Stimulated activated CD4-positive, alpha-beta T cell treated with anti-CD3 and anti-CD28 coated beads, Interleukin-1b, Interleukin-23, amount 100 ng/mL, for 24 hours (primary cell): ENCODE measurements at places on chromosomes 4 and X.

- no peak for DNase-seq
Measured at GRCh38 chr4:114727461-114727860, 128.9 kb downstream of the UGT8 start.

DNA sequence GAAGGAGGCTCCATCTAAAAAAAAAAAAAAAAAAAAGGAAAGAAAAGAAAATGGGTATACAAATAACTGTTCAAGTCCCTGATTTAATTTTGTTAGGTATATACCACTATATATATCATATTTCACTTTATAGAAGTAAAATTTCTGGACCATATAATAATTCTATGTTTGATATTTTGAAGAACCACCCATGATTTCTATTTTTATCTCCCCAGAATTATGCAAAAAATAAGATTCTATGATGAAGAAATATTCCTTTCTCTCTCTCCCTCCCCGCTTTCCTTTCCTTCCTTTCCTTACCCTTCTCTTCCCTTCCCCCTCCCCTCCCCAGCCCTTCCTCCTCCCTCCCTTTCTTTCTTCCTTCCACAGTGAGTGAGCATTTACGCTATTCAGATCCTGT lies 337.5 kb upstream of the SPANXN4 start:
- DNase-seq = no peak

DNA sequence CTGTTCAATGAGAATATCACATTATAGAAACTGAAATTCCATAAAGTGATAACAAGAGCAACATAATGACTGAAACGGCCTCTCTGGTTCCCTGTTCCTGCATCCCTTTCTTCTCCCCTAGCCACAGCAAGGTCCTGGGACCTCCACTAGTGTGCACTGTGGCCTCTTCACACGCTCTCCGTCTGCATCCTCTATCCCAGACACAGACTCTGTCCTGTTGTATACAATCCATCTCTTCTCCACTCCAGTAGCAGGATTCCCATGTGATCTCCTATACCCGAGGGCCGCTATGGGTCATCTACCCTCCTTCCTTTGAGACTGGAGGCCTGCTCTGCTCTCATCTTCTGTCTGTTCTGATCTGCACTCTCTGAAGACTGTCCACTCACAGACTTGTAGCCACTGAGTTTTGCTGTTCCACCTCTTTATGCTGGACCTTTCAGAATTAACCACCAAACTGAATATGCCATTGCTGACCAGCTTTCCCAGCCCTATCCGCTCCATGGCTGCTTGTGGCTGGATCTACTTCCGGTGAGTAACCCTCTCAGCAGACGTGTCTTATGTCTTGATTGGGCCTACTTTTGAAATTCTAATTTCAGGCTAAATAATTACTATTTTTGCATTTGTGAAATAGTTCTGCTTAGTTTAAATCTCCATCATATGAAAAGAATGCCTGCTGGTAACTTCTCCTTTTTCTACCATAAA lies 105.1 kb upstream of the NAP1L5 start:
- no peak for DNase-seq

DNA sequence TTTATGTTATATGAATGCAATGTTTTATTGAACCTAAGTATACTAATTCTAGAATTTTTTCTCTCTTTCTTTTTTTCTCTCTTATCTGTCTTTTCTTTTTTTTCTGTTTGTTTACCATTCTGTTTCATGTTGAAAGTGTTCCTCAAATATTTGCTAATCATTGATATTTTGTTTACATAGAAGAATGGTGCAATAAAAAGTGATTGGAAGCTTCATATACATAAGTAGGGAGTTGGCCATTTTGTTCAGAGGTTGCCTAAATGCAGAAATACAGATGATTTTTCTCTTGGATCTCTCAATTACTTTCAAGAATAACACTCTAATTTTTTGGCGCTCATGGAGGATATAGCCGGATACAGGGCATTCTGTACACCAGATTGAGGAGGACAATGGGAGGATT lies 5.7 kb upstream of the SERTM2 start:
- DNase-seq = no peak

GRCh38 chr4:82423245-82424054 lies 6.8 kb downstream of the HNRNPDL start:
- no peak for DNase-seq

DNA sequence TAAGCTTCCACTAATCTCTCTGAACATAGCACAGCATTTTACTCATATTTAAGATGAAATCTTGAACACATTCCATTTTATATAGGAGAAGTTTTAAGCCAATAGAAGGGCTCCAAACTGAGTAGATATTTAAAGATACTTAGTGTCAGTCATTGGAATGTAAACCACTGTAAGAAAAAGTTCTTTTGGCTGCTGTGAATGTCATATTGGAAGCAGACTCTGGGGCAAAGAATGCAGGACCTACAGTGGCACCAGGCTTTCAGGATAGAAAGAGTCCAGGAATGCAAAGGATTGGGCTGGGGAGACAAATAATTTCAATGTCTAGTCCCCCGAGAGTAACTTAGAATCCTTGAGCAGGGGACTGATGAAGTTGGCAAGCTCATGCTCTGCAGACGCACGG lies 1047.7 kb downstream of the STIM2 start:
- no peak for DNase-seq

DNA sequence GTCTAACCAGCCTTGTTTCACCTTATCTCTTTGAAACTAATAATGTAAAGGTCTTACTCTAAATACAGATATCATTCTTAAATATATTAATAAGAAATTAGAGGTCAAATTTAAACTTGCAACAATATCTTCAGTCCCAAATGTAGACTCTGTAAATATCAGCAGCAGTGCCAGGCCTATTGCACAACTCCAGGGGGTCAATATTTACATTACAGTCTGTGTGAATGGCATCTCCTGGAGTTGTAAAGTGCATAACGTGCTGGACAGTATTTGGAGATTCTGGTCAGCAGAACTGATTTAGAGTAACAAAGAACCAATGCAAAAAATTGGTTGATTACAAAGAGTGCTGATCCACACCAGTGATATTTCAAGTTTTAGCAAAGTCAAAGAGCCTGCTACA lies 1225.9 kb downstream of the PCDH19 start:
- DNase-seq = no peak

GRCh38 chrX:13791559-13791958 lies 25.3 kb downstream of the GPM6B start:
- DNase-seq = no peak

GRCh38 chrX:46620505-46620904 lies 46.9 kb downstream of the CHST7 start:
- no peak for DNase-seq

GRCh38 chr4:3305610-3306371 lies 13.0 kb downstream of the RGS12 start:
- DNase-seq = no peak

DNA sequence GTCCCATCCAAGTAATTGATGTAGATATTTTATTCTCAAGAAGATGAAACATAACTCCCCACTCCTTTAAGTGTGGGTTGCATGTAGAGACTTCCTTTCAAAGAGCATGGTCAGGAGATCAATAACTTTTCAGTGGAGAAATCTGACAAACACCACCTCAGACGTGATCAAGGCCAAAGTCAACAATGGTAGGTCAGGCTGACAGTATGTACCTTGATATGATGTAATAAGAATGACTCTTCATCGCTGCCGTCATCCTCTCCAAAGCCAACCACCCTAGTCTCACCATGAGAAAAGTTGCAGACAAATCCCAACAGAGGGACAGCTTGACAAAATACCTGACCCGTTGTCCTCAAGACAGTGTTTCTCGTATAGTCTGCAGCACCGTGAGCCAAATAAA lies 67.3 kb upstream of the DHRSX start:
- DNase-seq = no peak

DNA sequence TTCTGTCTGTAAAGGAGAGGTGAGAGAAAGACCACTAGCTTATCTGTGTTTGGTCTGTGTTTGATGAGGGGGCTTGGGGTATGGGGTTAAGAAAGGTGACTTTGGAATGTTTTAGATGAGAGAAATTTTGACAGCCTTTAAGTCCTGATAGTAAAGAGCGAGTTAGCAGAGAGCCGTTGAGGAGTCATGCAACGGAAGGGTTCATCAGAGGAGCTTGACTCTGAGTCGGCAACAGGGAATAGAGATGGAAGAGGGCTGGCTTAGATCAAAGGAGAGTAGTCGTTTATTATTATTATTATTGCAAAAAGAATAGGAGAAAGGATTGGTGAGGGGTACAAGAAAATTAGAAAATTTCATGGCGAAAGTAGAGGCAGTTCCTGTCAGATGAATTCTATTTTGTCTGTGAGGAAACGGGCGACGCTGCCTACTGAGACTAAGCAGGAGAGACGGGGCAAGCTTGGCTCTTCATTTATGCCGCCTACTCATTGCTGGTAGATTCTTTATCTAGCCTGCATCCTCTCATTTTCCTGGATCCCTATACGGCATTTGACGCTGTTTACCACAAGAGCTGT lies 473 bp upstream of the VAMP7 start:
- no peak for DNase-seq

GRCh38 chr4:148205476-148205875 lies 236.7 kb downstream of the NR3C2 start:
- DNase-seq = no peak

DNA sequence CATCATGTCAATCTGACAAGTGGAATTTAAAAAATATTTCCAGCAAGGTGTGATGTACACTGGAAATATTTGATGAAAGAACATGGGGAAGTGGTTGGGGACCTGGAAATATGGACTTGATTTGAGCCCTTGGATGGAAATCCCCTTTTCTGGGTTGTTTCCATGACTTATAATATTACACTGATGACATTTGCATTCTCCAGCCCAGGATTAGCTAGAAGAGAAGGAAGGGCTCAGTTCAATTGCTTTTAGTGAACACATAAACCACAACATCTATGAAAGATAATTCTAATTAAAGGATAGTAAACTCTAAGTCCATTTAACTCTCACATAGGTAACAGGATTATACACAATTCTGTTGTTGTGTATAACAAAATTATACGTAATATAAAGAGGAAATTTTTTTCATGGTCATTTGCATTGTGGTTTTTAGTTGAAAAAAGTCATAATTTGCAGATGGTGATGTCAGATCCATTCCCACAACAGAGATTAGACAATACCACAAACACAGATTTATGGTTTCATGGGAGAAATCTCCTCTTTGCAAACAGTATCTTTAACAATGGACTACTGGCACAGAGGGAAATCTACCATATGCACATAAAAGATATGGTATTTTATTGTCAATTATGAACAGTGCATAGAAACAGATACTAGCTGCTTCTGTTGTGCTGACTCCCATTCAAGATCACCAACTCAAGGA lies 126.5 kb downstream of the DKK2 start:
- DNase-seq = no peak

- DNase-seq = no peak
Measured at GRCh38 chr4:174496631-174497432, 25.5 kb downstream of the HPGD start.

DNA sequence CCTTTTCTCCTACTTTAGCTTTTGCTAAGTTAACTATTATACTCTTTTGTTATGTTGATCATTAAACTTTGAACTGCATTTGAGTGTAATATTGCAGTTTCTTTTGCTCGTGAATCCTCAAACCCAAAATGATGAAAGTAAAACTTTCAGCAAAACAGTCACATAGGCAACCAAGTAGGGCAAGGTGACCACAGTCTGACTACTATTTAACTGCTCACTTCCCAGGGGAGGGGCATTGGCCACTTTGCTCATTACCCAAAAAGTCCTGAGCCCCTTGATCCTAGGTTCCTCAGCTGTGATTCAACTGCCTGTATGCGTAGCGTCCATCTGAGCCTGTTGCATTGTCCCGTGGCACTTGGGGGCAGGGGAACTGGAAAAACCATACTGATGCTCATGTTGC lies 17.0 kb downstream of the RBMX2 start:
- no peak for DNase-seq

DNA sequence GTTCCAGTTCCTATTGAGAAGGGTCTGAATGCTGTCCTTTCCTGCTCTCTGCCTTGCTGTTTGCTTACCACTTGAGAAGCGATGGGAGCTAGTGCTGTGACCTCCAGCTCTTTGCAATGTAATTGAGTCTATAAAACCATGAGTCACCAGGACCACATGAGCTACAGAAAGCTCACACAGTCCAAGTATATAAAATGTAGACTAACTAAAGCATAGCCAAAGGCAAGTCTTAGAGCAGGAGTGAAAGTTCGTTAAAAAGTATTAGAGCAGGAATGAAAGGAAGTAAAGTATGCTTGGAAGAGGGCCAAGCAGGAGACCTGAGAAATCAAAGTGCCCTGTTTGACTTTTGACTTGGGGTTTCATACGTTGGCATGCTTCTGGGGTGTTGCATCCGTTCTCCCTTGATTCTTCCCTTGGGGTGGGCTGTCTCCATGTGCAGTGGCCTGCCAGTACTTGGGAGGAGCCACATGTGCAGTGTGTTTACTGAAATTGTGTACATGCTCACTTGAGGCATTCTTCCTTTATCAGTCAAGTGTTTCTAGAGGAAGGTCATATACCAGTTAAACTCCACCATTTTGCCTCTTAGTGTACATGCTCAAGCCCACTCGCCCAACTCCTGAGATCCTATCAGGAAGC lies 71.3 kb upstream of the KIT start:
- no peak for DNase-seq

DNA sequence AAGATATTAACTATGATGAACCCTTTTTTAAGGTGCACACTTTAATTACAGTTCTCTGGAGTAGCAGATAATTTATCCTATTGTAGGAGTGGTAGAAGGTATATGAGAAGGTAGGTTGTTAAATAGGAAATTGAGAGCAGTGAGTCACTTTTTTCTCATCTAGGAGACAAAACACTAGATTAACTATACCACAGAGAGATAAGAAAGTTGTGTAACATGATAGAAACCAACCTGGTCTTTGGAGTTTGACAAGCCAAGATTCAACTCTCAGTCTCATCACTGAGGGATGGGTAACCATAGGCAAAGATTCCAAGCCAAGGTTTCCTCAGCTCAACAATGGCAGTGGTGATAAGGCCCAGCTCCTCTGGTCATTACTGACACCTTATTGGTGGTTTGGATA lies 104.0 kb downstream of the MAD2L1 start:
- DNase-seq = no peak

DNA sequence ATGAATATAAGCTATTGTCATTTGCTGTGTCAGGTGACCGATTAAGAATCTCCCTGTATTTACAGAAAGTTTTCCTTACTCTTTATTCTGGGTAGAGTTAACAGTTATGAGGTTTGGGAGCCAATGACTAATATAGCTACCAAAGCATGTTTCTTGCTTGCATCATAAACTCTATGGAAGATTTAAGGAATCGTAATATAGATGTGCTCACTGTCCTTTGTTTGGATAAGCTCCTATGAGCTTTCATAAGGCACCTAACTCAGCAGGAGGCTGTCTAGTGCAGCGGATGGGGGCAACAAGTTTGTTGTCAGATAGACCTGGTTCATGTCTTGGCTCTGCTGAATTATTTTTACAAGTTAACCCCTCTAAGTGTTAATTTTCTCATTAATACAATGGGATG lies 75.0 kb upstream of the PAQR3 start:
- DNase-seq = no peak

GRCh38 chrX:39331082-39331704 lies 529.9 kb downstream of the MID1IP1 start:
- DNase-seq = no peak

- DNase-seq = no peak
Measured at GRCh38 chr4:177511611-177512010, 69.4 kb upstream of the AGA start.
